ENCODE measurements at places on chromosomes 11 and 22.

DNA sequence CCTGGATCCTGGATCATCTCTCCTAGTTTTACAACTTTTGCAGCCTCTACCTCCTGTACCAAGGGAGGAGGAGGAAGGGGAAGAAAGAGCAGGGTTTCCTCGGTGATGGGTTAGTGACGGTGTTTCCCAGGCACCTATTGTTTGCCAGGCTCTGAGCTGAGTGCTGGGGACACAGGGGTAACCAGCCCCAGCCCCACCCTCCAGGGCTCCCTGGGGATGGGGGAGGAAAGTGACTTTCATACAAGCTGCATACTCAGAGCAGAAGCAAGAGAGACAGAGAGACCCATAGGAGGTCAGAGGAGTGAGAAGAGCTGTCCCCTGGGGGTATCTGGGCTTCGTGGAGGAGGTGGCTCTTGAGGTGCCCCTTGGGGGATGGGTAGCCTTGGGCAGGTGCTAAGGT, 89.4 kb upstream of the THY1 start:
- H3K27ac ChIP-seq: no peak overlapping the region
- H3K27me3 ChIP-seq: peaks cover 5% of the 10 kb centered on the region
- H3K4me3 ChIP-seq: no peak overlapping the region
- no peak for DNase-seq
- no peaks in the 10 kb centered on the region for H3K36me3 ChIP-seq
- H3K4me1 ChIP-seq: no peaks in the 10 kb centered on the region

GRCh38 chr11:74460065-74460464, 7.3 kb downstream of the KCNE3 start:
- no peak overlapping the region for H3K27ac ChIP-seq
- H3K27me3 ChIP-seq: peaks cover 4% of the 10 kb centered on the region
- H3K4me3 ChIP-seq: no peak overlapping the region
- no peak for DNase-seq
- H3K36me3 ChIP-seq: no peaks in the 10 kb centered on the region
- H3K4me1 ChIP-seq: no peaks in the 10 kb centered on the region

DNA sequence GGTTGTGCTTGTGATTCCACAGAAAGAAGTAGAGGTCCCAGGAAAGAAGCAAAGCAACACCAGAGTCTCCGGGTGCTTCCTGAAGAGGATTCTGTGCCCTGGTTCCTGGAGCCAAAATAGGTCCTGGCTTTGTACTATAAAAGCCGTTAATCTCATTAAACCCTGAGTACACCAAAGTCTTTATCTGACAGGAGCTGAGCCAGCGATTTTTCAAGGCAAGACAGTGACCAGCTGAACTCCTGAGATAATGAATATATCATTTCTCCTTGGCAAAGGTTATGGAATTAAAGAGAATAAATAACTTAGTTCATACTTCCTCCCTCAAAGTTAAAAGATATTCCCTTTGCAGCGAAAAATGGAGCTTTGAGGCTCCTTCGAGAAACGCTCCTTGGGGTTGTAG, 5.2 kb downstream of the TMEM138 start:
- no peak overlapping the region for H3K27ac ChIP-seq
- H3K4me1 ChIP-seq: peaks cover 13% of the 10 kb centered on the region
- H3K27me3 ChIP-seq: no peaks in the 10 kb centered on the region

DNA sequence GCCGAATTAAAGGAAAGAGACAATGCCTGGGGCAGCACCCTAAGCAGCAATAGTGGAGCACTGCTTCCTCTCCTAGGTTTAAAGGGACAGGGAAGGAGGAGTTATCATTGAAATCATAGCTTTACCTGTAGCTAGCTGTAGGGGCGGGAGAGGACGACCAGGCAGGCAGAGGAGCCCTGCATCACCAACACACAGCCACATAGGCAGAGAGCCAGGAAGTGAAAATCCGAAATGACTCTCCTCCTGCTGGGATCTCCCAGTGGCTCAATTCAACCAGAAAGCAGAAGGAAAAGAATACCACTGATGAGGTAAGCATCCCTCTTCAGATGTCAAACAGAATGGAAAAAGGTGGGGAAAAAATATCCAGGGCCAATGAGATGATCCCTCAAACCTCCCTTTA, 20.4 kb downstream of the MRGPRX4 start:
- no peaks in the 10 kb centered on the region for H3K4me1 ChIP-seq
- H3K36me3 ChIP-seq: no peaks in the 10 kb centered on the region
- no peak for DNase-seq
- H3K4me3 ChIP-seq: no peak overlapping the region
- peaks cover 3% of the 10 kb centered on the region for H3K27me3 ChIP-seq
- no peak overlapping the region for H3K27ac ChIP-seq

- no peaks in the 10 kb centered on the region for H3K36me3 ChIP-seq
- no peak overlapping the region for H3K27ac ChIP-seq
- peaks cover 11% of the 10 kb centered on the region for H3K4me1 ChIP-seq
- H3K4me3 ChIP-seq: no peak overlapping the region
Measured at GRCh38 chr11:124618863-124619262, 3.8 kb upstream of the TBRG1 start.

Measured in CD4-positive, alpha-beta T cell (primary cell).